Retinal pigment epithelial cell (primary cell): ENCODE measurements at places on chromosomes 5 and 9.

GRCh38 chr9:124726886-124727285 is 44.2 kb downstream of the NR6A1 start:
- no peak for DNase-seq

GRCh38 chr9:108478431-108479332 is 377.1 kb downstream of the ACTL7B start:
- DNase-seq, result peak; percentile 81

GRCh38 chr5:148811756-148812155 is 14.7 kb upstream of the ADRB2 start:
- DNase-seq, result no peak

DNA sequence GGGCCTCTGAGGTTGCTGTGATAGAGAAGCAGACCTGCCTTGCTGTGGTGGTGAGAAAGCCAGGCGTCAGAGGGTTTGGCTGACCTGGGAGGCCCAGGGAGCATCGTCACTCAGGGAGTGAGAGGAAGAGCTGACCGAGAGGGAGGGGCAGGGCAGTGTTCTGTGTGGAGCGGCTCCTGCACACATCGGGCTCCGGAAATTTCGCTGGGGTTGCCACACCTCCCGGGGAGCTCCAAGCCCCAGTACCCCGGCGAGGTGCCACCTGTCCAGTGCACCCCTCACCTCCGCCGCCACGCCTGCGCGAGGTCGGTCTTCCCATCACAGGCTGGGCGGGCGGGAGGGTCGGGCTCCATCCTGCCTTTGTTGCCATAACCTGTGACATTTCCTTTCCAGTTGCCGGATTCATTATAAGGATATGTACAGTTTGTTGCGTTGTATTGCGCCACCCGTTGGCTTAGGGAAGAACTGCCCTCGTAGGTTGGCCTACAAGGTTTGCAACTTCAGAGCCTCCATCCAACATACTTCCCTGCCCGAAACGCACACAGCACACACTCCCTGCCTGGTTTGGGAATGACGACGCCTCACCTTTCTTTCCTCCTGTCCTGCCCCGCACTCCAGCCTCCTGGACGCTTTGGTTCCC is 223.2 kb downstream of the CACNA1B start:
- DNase-seq, result no peak

DNA sequence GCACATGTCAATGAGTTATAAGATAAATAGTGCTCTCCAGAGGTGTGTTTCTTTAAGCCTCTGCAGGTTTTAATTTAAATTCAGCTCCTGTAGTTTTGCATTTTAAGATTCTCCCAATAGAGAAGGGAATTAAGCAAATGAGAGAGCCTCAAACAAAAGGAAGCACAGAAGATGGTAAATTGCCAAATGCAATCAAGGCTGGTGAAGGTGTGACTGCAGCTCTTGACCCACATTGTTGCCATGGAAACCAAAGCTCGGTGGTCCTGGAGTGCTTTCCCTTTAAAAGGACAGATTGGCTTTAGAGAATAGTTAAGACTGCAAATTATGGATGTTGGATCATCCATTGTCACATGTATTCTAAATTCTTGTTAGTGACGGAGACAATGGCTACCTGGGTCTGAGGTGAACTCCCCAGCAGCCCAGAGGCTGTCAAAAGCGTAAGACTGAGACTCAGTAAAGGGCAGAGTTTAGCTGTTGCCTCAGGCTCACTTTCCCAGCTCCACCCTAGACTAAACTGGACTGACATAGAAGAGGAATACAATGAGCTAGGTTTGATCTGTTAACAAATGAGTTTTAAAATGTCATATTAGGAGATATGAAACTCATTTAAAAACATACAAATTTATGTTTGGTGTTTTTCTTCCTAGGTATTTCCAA is 12.3 kb downstream of the GAPT start:
- DNase-seq, result no peak

DNA sequence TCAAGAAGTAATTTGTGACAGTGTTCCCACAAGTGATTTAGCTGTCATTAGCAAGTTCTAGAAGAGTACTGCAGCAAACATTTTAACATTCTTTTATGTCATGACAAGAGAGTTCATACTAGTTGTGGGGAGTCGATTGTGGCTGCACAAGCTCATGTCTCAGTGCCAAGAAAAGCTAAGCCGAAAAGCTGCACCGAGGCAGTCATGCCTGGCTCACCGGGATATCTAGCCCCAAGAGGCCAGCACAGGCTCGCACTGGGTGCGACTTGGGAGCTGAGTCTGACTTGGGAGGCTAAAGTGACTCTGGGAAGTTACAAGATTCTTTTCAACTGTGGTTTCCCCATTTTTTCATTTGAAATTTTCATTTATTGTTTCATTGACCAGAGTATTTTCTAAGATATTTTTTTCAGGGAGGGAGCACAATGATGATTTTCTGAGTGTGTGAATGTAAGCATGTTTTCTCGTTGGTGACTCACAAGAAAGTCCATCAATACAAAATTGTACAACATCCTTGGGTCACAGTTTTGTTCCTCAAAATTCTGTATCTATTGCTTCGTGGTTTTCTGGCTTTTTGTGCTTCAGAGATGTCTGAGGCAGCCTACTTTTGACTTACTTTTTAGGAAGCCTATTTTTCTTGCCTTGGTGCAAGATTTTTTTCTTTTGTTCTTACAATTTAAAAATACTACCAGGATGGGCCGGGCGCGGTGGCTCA is 18.7 kb downstream of the CAST start:
- DNase-seq, result no peak

- no peak for DNase-seq
These were observed 74.5 kb upstream of the PITX1 start for GRCh38 chr5:135108569-135108968.

- no peak for DNase-seq
These were observed 6.1 kb upstream of the AJM1 start for GRCh38 chr9:136835932-136836904.

GRCh38 chr5:40616781-40617180 is 62.9 kb upstream of the PTGER4 start:
- DNase-seq, result no peak

- no peak for DNase-seq
These were observed 33.8 kb upstream of the IL17B start for GRCh38 chr5:149412783-149413476.

DNA sequence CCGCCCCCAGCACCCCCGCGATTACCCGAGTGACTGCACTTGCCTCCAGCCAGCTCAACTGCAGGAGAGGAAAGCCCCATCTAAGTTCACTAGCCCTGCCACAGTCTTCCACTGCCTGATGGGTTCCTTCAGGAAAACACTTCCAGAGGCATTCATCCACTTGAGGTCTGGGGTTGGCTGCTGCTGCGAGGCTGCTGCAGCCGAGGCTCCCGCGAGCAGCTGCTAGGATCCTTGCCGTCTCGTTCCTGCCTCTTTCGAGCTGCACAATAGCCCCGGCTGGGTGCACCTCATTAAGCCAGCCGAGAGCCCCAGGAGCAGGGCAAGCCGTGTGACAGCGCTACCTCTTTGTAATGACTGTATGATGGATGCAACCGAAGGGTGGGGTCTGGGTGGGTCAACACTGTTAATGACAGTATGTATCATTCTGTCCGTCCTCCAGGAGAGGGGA is 24.2 kb upstream of the ELAVL2 start:
- DNase-seq, result no peak

- DNase-seq, result no peak
These were observed 453.8 kb upstream of the ZNF608 start for GRCh38 chr5:125199968-125200865.

DNA sequence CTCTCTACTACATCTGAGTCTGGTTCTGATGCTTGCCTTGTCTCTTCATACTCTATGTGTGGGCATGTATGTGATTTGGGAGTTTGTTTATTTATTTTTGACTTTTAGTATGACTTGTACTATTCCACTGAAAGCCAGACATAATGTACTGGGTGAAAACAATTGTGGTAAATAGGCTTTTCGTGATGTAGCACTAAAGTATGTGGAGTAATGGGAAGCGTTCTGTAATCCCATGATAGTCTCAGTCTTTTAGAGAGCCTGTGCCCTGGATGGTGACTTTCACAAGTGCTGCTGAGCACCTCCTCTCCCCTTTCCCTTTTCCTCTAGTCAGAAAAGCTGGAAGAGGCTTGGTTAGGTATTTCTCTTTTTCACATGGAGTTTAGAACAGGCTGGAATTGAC is 85.8 kb upstream of the S1PR3 start:
- DNase-seq, result no peak

GRCh38 chr5:65043843-65044359 is 275.2 kb downstream of the CWC27 start:
- DNase-seq, result no peak

- no peak for DNase-seq
These were observed 26.0 kb upstream of the C9orf72 start for GRCh38 chr9:27599102-27599869.

DNA sequence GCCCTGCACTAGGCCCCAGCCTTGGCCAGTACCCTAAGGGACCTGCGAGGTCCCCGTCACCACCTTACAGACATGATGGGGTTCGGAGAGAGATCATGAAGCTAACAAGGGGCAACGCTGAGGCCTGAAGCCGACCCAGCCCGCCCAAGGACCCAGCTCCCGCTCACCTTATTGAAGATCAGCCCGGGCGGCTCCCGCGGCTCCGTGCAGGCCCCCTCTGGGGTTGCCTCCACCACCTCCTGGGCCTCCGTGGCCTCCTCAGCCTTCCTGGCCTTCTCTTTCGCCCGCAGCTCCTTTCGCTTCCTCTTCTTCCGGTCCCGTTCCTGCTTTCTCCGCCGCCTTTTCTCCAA is 3.6 kb downstream of the SURF6 start:
- DNase-seq, result no peak

GRCh38 chr9:128078504-128079434 is 10.7 kb downstream of the SLC25A25 start:
- DNase-seq, result no peak

- DNase-seq, result no peak
These were observed 43.1 kb downstream of the BOD1 start for GRCh38 chr5:173573126-173573960.

DNA sequence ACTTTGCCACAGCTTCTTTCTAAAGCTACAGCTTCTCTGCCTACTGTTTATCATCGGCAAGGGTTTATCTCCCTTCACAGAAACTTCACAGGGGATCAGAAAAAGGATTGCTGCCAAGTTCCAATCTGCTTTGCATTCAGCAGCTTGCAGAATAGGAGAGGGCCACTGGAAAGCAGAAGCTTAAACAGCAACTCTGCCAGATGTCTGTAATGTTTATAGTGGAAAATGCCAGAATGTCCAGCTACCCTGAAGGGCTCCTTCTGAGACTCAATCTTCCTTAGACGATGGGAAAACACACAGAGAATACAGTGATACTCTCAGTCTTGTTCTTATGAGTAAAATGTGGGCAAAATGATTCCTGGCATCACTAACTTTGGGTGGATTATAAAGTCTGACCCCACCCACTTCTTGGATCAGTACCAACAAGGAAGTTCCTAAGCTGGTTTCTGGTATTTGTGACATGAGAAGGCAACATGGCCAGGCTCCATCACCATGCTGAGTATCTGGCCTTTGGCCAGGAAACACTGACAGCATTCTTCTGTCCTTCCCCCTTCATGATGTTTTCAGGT is 19.0 kb downstream of the STOM start:
- peak; percentile 89 for DNase-seq

DNA sequence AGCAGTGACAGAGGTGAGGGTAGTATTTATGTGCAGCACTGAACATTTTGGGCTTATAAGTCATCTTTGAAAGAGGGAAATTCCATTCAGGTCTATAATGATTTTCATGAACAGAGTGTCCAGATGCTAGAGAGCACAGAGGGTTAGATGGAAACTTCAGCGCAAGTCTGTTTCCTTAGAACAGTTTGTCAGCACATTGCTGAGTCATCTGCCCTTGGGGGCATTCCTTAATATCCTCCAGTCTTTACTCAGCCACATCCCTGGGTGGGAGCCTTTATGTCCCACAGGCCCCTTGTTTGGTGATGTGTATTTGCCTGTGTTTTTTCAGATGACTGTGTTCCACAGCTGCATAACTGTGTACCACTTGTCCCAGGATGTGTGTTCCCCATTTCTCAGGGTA is 138.5 kb upstream of the S1PR3 start:
- no peak for DNase-seq

- DNase-seq, result no peak
These were observed 2.1 kb downstream of the ECSCR start for GRCh38 chr5:139460455-139460854.

DNA sequence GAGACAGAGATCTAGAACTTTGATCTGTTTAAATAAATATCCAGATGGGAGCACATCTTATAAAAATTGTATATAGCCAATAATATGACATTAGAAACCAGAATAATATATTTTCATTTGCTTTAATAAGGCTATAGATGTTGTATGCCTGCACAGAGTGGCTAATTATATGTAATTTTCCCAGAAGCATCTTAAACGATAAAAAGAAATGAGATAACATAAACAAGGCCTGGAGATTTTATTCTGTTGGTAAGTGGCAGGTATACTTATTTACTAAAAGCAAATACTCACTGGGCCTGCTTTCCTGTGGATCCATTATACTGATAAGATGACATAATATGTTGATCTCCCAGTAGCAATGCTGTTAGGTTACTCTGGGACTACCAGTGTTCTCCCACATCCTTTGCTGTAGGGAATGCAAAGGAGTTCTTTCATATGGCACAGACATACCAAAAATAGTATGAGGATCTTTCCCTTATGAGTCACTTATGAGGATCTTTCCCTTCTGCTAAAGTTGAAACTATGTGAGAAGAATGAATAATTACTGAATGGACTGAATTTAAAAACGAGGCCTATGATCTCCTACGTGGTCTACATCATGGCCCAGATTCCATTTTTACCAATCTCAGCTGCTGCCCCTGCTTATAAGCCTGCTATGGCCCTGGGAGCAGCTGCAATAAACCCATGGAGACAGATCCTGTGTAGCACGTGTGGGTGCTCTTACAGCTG is 112.1 kb downstream of the NUDT12 start:
- DNase-seq, result peak; percentile 43

- no peak for DNase-seq
These were observed 47.7 kb downstream of the CERT1 start for GRCh38 chr5:75463726-75464125.

- DNase-seq, result no peak
These were observed 348.7 kb upstream of the GRIN3A start for GRCh38 chr9:102087141-102087540.

DNA sequence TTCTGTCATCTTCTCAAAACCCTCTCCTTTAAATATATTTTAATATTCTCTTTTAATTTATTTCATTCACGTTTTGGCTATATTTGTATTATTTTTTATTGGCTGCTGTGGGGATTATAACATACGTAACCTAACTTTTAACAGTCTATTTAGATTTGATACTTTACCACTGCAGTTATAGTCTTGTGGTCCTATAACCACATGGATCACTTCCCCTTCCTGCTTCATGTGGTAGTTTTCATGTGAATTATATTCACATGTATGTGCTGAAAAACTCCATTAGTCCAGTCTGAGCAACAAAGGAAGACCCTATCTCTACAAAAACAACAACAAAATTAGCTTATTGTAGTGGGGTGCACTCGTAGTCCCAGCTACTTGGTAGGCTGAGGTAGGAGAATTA is 34.3 kb downstream of the CENPP start:
- no peak for DNase-seq

GRCh38 chr5:42912184-42912798 is 100.6 kb upstream of the SELENOP start:
- DNase-seq, result no peak

- no peak for DNase-seq
These were observed 188.2 kb downstream of the CRB2 start for GRCh38 chr9:123544007-123544827.

- no peak for DNase-seq
These were observed 31.4 kb upstream of the MYOT start for GRCh38 chr5:137836298-137836697.
